ENCODE measurements at places on chromosomes 12 and 14.

- DNase-seq = no peak
Measured at GRCh38 chr12:130199581-130200390, 37.5 kb downstream of the FZD10 start.

DNA sequence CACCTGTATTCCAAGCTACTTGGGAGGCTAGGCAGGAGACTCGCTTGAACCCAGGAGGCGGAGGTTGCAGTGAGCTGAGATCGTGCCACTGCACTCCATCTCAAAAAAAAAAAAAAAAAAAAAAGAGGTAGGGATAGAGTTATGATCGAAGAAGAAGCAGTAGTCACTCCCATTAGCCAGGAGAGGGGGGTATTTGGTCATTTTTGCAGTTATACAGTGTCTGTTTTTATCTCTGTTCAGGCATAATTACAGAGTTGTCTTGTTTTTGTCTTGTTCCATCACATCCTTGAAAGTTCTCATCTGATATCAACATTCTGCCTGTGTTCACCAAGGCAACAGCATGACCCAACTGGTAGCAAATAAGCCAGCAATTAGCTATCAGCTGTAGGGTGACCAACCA is 98.5 kb upstream of the TMPO start:
- DNase-seq = no peak

- no peak for DNase-seq
Measured at GRCh38 chr12:41972598-41972997, 172.1 kb downstream of the GXYLT1 start.

DNA sequence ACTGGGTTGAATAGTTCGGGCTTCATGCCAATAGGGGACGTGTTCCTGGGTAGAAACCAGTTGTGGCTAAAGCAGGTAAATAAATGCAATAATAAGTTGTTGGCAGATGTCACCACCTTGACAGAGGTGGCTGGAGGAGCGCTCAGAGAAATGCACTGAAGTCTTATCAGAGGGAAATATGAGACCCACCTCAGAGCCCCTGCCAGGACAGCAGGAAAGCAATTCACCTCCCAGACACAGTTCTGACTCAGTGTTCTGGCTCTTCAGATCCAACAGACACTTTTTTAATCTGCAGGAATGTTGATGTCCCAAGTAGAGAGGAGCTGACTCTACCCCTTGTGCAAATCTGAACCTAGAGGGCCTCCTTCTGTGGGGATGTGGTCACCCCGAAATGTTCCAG is 687.1 kb upstream of the FBXO33 start:
- no peak for DNase-seq

GRCh38 chr12:47834199-47834903 is 14.6 kb upstream of the HDAC7 start:
- no peak for DNase-seq

DNA sequence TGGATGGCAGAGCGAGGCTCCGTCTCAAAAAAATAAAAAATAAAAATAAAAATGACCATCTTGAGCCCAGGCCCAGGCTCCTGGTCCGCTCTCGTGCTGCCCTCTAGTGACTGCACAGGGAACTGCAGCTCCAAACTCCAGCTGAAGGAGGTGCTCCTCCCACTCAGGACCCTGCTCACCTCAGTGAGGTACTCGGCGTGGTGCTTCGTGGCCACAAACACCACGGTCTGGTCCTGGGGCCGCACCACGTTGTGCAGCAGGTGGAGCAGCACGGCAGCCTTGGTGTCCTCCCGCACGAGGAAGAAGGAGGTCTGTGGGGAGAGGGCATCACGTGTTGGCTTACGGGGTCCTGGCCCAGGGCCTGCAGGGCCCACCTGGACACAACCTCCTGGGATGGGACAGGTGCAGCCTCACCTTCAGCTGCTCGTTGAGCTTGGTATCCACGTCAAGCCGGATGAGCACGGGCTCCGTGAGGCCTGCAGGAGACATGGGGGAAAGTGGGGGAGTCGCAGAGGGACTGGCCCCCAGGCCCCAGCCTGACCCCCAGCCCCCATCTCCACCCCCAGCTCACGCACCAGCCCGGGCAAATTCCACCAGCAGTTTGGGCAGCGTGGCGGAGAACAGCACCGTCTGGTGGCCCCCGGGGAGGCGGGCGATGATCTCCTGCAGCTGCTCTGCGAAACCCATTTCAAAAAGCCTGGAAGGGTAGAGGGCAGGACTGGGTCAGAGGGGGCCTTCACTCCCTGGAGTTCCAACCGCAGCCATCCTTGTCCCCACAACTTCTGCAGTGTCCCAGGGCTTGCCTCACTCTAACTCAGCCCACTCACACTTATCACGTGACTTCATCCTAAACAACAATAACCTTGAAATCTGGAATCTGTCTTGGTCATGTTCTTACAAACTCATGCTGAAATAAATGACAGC is 10.6 kb downstream of the DDX54 start:
- DNase-seq = no peak

DNA sequence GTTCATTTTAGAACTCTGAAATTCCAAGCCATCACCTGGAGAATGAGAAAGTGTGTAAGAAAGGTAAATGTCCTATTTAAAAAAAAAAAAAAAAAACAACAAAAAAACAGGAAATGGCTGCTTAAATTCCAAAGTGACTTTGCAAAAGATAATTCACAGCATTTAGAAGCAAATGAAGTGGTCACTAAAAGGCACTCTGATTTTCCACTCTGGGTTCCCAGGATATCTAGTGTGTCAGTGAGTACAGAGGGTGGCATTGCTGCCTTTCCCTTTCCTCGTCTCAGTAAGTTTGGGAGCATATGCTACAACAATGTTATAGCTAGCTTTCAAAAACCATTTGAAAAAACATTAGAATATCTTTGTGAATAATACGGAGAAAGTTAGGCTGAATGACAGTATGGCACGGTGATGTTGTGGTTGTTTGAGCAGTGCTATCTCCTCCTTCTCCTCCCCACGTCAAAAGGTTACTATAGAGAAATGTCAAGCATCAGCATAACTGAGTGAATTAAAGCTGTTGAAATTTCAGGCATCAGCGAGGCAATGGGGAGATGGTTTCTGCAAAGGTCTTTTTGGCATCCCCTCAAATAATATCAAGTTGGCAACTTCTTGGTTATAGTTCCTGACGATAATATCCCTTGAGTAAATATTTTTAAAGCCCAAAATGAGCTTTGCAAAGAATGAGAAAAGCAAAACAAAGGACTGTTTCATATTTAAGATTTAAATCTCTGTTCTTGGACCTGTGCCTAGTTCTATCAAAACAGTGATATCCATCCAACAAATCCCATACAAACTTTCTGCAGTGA is 164.5 kb upstream of the E2F7 start:
- no peak for DNase-seq

- DNase-seq = no peak
Measured at GRCh38 chr14:105439710-105440553, 20.3 kb downstream of the MTA1 start.

DNA sequence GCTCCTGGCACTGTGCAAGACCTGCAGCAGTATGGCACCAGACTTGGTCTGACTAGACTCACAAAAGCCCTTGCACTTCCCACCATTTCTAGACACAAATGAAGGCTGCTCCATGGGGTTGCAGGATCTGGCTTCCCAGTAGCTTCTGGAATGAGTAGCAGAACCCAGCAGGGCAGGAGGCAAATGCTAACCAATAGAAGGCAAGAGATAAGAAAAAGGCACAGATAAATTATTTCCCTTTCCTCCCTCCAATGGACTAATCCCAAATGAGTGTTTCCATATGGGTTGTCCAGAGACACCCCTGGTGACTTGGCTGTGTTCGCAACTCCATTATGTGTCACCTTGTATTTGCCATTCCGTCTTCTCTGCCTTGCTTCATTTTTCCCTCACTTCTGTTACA is 49.7 kb downstream of the KIF21A start:
- DNase-seq = no peak

DNA sequence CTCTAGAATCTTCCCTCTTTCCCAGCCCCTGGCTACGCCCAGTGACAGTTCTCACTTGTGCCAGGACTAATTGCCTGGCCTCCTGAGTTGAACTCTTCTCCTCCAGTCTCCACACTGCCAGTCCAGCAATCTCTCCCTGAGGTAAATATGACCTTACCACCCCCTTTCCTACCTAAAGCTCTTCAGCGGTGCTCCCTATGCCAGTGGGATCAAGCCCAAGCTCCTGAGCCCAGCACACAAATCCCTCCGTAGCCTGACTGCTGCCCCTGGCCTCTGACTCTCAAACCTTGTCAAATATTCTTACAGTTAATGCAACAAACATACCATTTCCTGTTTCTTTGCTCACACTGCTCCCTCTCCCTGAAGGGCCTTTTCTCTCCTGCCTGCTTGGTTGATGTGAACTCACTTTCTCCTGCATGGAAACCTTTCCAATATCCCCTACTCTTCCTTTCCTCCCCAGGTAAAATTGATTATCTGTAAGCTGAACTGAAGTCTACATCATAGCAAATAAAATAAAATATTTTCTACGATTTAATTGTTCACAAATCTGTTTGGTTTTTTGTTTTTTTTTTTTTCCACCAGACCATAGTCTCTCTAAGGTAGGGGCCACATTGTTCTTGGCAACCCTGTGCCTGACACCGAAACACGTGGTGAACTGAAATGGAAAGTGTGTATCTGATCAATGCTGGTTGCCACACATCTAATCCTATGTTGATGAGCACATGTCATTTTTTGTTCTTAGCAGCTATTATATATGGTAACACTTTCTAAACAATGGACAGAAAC is 147.5 kb downstream of the SLC38A6 start:
- DNase-seq = no peak

DNA sequence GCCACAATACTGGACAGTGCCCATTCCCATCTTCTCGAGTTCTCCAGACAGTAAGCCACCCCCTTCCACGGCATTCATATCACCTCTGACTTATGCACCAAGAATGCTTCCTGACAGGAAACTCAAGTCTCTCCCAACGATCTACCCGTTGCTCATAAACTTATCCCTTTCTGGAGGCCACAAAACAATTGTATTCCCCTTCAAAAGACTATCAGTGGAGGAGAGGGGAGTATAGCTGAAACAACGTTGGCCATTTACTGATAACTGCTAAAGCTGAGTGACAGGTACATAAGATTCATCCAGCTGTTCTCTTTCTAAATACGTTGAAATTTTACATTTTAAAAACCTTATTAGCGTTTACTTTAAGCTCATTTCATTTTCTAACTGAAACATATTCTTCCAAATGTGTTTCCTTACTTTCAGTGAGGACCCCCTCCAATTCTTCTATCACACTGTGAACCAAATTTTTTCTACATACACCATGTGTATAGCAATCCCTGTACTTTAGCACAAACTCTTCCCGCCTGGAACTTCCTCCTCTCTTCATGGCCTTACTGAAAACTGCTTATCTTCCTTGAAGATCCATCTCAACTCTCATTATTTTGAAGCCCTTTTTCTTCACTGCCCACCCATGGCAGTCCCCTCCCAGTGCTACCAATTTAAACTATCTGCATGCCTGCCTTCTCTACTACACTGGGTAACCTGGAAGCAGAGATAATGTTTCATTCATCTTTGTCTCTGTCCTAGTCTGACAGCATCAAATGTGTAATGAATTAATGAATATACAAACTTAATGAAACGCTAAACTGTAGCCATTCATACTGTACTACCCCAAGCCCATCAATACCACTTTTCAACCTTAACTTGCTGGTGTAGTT is 28.8 kb downstream of the ATXN2 start:
- no peak for DNase-seq

- no peak for DNase-seq
Measured at GRCh38 chr12:50043854-50044253, 13.5 kb upstream of the ASIC1 start.

DNA sequence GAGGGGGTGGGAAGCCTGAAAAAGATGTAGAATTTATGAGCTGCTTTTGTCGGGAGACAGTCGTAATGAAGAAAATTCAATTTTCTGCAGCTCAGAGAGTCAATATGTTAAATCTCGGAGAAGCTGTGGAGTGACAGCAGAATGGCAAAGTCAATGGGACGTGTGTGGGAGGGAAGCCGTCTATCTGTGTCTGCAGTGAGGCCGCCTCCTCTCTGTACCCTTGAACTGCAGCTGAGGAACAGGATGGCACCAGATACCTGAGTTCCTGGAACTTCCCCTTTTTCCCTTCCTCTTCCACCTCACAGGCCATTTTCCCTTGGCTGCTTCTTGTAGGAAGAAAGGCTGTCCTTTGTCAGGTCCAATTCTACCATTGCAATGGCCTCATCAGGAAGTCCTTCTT is 9.3 kb upstream of the CALCOCO1 start:
- no peak for DNase-seq

DNA sequence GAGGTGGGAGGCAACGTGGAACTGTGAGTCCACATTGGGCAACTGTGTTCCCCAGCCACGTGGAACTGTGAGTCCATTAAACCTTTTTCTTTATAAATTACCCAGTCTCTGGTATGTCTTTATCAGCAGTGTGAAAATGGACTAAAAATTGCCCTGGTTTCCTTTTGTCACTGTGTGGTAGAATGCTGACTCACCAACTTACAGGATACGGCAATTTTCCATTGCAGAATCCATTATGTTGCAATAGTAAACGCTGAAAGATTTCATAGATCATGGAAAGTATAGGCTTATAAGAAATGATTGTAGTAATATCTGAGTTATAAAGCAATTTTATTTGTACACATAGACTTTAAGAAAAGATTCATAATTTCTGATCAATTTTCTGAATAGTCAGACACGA is 93.0 kb downstream of the GTF2A1 start:
- no peak for DNase-seq

DNA sequence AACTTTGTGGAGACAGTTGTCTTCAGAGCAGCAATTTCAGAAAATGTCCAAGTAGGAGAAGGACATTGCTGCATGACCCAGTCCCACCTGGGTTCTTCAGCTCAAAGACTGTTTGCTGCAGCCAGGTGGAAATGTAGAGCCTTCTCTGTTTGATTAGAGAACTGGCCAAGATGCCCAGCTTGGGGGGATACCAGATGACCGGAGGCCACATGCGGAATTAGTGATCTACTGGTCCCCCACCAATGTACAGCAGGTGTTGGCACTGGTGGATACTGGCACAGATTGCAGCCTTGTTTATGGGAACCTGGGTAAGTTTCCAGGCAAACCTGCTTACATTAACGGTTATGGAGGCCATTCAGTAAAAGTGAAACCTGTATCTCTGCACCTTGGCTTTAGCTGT is 555.3 kb downstream of the SLC6A15 start:
- DNase-seq = no peak

GRCh38 chr14:77912754-77913556 is 113.0 kb downstream of the ADCK1 start:
- DNase-seq = no peak

DNA sequence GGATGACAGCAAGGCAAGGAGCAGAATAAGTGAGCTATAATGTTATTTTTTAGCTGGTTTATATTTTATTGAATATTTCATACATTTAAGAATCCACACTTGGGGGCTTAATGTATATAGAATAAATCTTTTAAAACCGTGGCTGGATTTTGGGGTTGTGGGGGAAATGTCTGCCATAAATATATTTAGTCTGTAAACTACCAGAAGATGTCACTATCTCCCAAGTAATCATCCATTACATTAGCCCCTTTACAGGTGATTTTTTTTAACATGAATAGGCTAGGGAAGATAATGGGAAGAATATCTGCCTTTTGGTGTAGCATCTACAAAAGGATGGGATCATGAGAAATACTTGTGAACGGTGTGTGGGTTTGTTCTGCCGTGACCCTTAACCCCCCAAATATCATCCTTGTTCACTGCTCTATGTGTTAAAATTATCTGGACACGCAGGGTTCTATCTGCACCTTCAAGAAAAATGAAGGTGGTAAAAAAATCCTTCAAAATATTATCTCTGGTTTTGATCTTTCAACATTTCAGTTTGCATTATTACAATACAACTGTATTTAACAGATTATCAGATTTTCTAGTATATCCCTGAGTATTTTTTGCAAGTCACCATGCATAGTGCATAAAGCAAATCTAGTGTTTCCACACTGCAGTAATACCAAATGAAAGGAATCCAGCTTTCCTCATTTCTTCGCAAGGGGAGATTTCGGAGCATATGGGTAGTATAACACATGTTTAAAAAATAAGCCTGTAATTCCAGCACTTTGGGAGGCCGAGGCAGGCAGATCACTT is 8.0 kb upstream of the SLC17A8 start:
- DNase-seq = no peak

Data from esophagus squamous epithelium (tissue), 5 donors.